A673 (cell line): ENCODE measurements at places on chromosomes 2 and 18. TPM values are rescaled to one million over a fixed set of nuclear protein-coding genes. Genes with fewer than 3 reads are reported as not detected.
A peak's percentile ranks its signal among the peaks of the same experiment; 100 is the strongest.

DNA sequence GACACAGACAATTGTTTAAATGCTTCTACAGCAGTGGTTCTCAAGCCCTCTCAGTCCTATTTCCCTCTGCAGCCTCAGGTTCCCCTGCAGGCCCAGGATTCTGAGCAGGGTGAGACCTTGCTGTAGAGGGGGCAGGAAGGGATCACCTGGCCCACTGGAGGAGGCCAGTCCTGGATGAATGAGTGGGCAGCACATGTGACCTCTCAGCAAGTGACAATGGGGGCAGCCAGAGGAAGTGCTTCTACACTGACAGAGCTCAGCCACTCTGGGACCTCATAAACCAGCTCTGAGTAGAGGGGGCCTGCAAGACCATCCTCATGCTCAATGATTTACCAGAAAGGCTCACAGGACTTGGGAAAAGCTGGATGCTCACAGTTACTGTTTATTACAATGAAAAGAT, 63.2 kb downstream of the ASB1 start:
- H3K4me3 ChIP-seq: no peak overlapping the region
- no peaks in the 10 kb centered on the region for H3K36me3 ChIP-seq
- H3K27ac ChIP-seq: no peak overlapping the region
- DNase-seq: no peak

The SLC5A7 gene
- total RNA-seq: not detected in 2 replicates

- H3K4me3 ChIP-seq: no peak overlapping the region
- H3K27me3 ChIP-seq: no peaks in the 10 kb centered on the region
- H3K4me1 ChIP-seq: peaks cover 4% of the 10 kb centered on the region
These were observed 339.8 kb upstream of the EPHA4 start for GRCh38 chr2:221911890-221912289.

DNA sequence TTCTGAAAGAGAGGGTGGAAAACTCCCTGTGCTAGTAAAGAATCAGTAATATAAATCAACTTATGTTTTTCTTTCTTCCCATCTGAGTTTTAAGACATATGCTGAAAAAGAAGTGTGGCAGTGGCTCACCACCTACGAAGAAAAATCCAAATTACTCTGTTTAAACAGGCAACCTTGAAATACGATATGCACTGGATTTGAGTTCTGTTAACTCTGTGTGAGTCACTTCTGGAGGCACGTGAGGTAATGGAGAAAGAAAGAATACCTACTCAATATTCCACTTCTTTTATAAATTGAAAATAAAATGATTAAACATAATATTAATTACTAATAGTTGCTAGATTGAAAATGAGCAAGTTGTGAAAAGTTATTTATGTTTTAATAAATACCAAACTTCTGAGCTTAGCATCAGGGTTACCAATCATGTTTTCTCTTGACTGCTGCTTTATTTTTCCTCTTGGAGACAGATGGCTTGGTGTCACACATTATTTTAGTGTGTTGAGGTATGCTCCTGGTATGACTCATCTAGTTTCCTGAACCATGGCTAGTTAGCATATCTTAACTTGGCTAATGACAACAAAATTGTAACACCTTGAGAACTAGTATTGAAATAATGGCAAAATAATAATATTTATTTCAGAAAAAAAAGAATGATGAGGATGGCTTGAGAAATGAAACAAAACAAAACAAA, 1705.5 kb upstream of the PIK3C3 start:
- H3K4me1 ChIP-seq: no peaks in the 10 kb centered on the region
- peaks cover 6% of the 10 kb centered on the region for H3K27me3 ChIP-seq
- no peaks in the 10 kb centered on the region for H3K36me3 ChIP-seq
- H3K27ac ChIP-seq: no peak overlapping the region

DNA sequence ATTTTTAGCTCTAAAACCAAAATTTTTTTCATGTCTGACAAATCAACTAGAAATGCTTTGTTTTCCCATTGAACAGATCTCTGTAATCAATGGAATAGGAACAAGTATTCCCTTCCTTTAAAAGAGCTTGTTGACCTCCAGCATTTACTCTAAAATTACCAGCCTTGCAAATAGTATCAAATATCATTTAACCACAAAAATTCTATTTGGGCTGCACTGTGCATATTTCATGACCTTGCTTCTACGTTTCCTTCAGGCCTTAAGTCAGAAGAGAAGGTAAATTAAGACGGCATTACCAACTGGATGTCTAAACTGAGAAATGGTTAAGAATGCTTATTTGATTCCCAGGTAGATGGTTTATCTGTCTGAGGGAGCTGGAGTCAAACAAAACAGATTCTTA, 33.3 kb upstream of the NRXN1 start:
- peaks cover 44% of the 10 kb centered on the region for H3K27me3 ChIP-seq
- H3K4me3 ChIP-seq: no peak overlapping the region
- no peaks in the 10 kb centered on the region for H3K36me3 ChIP-seq
- no peak for DNase-seq
- no peak overlapping the region for H3K27ac ChIP-seq
- H3K4me1 ChIP-seq: no peaks in the 10 kb centered on the region

The PLB1 gene
- 0.39 TPM in 1 of 2 replicates, not detected in the other for total RNA-seq

DNA sequence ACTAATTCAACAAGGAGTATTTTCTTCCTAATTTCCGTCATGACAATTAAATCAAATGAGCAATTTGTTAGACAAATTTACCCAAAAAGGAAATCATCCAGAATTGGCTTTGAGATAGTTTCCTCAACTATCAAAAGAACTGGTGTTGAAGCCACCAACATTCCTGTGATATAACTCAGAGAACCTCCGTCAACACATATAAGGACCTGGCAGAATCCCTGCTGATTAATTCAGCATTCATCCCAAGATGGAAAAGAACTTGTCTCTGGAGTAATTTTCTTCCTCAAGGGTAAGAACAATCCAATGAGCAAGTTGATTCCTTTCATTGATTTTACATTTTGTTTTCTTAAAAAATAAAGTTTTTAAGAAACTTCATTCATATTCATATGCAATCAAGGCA, 62.0 kb downstream of the MBD2 start:
- no peaks in the 10 kb centered on the region for H3K27me3 ChIP-seq
- no peak for DNase-seq
- H3K4me1 ChIP-seq: no peaks in the 10 kb centered on the region

- no peaks in the 10 kb centered on the region for H3K4me1 ChIP-seq
- no peak for DNase-seq
- no peaks in the 10 kb centered on the region for H3K27me3 ChIP-seq
- H3K27ac ChIP-seq: no peak overlapping the region
These were observed 98.9 kb upstream of the EPC2 start for GRCh38 chr2:148545390-148546256.

DNA sequence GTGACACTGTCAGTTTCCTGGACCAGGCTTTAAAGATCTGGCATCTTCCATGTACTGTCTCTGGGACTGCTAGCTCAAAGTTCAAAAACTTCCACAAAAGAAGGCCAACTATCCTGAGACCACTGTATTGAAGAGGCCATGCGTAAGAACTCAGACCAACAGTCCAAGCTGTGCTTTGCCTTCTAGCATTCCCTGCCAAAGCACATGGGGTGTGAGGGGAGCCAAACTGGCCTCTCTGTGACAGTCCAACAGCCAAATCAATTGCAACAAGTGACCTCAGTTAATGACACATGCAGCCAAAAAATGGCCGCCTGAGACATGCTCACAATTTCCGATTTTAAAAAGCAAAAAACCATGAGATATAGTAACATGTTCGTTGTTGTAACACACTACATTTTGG, 160.3 kb upstream of the CDH19 start:
- no peak overlapping the region for H3K27ac ChIP-seq
- DNase-seq: no peak
- H3K4me3 ChIP-seq: no peak overlapping the region
- H3K27me3 ChIP-seq: no peaks in the 10 kb centered on the region
- no peaks in the 10 kb centered on the region for H3K4me1 ChIP-seq
- H3K36me3 ChIP-seq: no peaks in the 10 kb centered on the region

- no peaks in the 10 kb centered on the region for H3K4me1 ChIP-seq
- no peak for DNase-seq
- no peaks in the 10 kb centered on the region for H3K36me3 ChIP-seq
- H3K27me3 ChIP-seq: no peaks in the 10 kb centered on the region
- H3K27ac ChIP-seq: no peak overlapping the region
These were observed 96.2 kb upstream of the STPG4 start for GRCh38 chr2:47251404-47251675.

- peaks cover 24% of the 10 kb centered on the region for H3K36me3 ChIP-seq
- DNase-seq: no peak
- H3K27ac ChIP-seq: no peak overlapping the region
- no peak overlapping the region for H3K4me3 ChIP-seq
These were observed 12.5 kb downstream of the GLS start for GRCh38 chr2:190893157-190893556.

The IL36G gene
- not detected in 2 replicates for total RNA-seq

GRCh38 chr2:65292461-65293011, 64.9 kb downstream of the ACTR2 start:
- DNase-seq: no peak
- H3K27me3 ChIP-seq: no peaks in the 10 kb centered on the region
- no peaks in the 10 kb centered on the region for H3K36me3 ChIP-seq
- H3K4me3 ChIP-seq: no peak overlapping the region

GRCh38 chr2:160271171-160272086, 71.4 kb upstream of the ITGB6 start:
- peaks cover 12% of the 10 kb centered on the region for H3K36me3 ChIP-seq
- no peaks in the 10 kb centered on the region for H3K27me3 ChIP-seq
- DNase-seq: no peak

GRCh38 chr2:27583390-27583915, 611 bp downstream of the ZNF512 start:
- peaks cover 8% of the 10 kb centered on the region for H3K4me1 ChIP-seq
- H3K4me3 ChIP-seq: peak overlapping the region; percentile 77
- no peak for DNase-seq
- H3K27ac ChIP-seq: peak overlapping the region; percentile 72

DNA sequence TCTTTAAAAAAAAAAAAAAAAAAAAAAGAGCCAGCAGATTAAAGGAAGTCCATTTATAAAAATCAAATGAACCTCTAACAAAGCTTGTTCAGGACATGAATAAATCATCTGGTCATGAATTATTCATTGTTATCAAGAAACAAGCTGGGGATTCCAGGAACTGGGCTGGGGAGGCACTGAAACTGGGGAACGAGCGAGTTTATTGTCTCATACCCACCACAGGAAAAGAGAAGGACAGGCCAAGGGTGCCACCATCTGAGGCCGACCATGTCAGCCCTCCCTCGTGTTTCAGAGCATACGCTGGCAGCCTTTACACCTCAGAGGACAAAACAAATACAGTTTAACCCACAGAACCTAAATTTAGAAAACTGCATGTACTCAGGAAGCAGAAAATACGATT, 164.2 kb downstream of the VWC2L start:
- no peak overlapping the region for H3K4me3 ChIP-seq
- H3K27me3 ChIP-seq: no peaks in the 10 kb centered on the region
- peaks cover 13% of the 10 kb centered on the region for H3K4me1 ChIP-seq
- H3K27ac ChIP-seq: no peak overlapping the region
- peak; percentile 31 for DNase-seq

GRCh38 chr18:48885924-48886400, 64.8 kb downstream of the SMAD7 start:
- DNase-seq: no peak
- no peak overlapping the region for H3K27ac ChIP-seq
- no peaks in the 10 kb centered on the region for H3K36me3 ChIP-seq
- H3K4me1 ChIP-seq: no peaks in the 10 kb centered on the region

The GBX2 gene
- total RNA-seq: not detected in 2 replicates

The PLEKHH2 gene
- 2.2 and 4.7 TPM in 2 replicates for total RNA-seq

The MAPRE3 gene
- total RNA-seq: 8.4 and 9.0 TPM in 2 replicates

- peak overlapping the region; percentile 79 for H3K27ac ChIP-seq
- H3K27me3 ChIP-seq: no peaks in the 10 kb centered on the region
- H3K36me3 ChIP-seq: no peaks in the 10 kb centered on the region
- peak; percentile 97 for DNase-seq
- H3K4me1 ChIP-seq: peaks cover 18% of the 10 kb centered on the region
- H3K4me3 ChIP-seq: peak overlapping the region; percentile 1
These were observed 558.8 kb upstream of the CDH2 start for GRCh38 chr18:28735731-28736130.

The SERPINB12 gene
- not detected in 2 replicates for total RNA-seq

DNA sequence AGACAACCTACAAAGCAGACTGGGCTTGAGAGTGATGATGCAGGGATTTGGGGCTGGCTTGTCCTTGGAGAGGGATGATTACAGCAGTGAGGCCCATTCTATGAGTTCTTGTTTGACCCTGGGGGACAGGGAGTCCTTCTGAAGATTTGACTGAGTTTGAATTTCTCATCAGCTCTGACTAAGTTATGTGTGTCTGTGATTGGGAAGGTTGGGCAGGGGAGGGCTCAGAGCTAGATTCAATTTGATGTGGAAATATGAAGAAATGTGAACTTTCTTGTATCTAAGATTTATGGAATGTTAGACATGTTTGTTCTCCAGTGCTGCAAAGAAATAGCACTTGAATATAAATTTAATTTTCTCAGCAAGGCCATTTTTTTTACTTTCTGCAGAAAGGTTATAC, 19.9 kb upstream of the IL1R2 start:
- no peak overlapping the region for H3K27ac ChIP-seq
- no peaks in the 10 kb centered on the region for H3K4me1 ChIP-seq
- no peak overlapping the region for H3K4me3 ChIP-seq
- DNase-seq: no peak
- H3K36me3 ChIP-seq: no peaks in the 10 kb centered on the region

DNA sequence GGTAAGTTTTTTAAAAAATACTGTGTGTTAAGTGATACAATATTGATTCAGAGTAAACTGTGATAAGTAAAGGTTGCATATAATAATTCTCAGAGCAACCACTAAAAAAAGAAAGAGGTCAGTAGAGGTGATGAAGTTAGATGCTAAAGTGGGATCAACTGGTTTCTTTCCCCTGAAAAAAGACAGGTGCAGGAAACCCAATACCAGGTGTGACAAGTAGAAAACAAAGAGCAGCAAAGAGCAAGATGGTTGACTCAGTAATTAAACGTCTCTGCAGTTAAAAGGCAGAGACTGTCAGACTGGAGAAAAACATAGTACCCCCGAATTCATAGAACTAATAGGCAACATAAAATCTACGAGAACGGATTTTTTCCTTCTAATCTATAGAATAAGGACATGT, 128.3 kb downstream of the ATP9B start:
- no peaks in the 10 kb centered on the region for H3K4me1 ChIP-seq
- no peaks in the 10 kb centered on the region for H3K36me3 ChIP-seq
- no peaks in the 10 kb centered on the region for H3K27me3 ChIP-seq
- no peak for DNase-seq
- no peak overlapping the region for H3K4me3 ChIP-seq
- no peak overlapping the region for H3K27ac ChIP-seq

GRCh38 chr2:160551259-160551658, 57.7 kb upstream of the RBMS1 start:
- no peak for DNase-seq
- H3K4me1 ChIP-seq: no peaks in the 10 kb centered on the region
- H3K36me3 ChIP-seq: no peaks in the 10 kb centered on the region
- H3K27me3 ChIP-seq: no peaks in the 10 kb centered on the region
- H3K27ac ChIP-seq: no peak overlapping the region

DNA sequence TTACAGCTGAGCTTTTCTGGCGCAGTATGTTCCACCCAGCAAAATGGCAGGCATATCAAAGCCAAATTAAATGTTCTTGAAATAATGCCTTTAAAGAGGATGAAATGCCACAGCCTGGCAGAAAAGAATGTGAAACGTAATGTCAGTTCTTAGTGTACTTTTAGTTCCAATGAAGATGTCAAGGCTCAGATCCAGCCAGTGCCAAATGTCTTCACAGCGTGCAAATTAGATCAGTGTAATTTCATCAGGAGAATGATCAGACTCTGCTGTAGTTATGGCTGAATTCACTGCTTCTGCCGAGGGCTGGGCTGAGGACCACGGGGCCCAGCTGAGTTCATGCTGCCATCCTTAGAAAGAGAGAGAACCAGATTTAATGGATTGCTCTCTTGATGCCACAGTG, 78.7 kb upstream of the ITGA4 start:
- no peak overlapping the region for H3K4me3 ChIP-seq
- H3K27me3 ChIP-seq: no peaks in the 10 kb centered on the region
- no peak for DNase-seq
- H3K27ac ChIP-seq: no peak overlapping the region

The LYPD6 gene
- 0.54 and 1.8 TPM in 2 replicates for total RNA-seq
